ENCODE measurements at places on chromosomes 13 and 19.

DNA sequence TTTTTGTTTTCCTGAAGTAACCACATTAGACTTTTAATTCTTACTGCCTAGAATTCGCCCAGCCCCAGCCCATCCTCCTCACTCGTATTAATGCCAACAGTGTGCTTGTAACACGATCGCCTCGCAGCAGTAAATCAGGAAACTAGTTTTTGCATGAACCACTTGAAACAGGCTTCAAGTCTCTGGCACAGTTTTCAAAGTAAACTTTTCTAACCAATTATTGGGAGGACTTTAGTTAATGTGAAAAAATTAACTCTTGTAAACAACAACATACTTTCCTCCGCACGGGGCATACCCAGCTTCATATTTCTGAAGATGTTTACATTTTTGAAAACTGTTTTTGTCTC, 39.2 kb downstream of the TNFRSF19 start:
- DNase-seq, result peak; percentile 54

- DNase-seq, result peak; percentile 52
These were observed 34.1 kb downstream of the PSG5 start for GRCh38 chr19:43152214-43152613.

- DNase-seq, result peak; percentile 22
These were observed 27.5 kb upstream of the KATNAL1 start for GRCh38 chr13:30334663-30335386.

- no peak for DNase-seq
These were observed 1.1 kb downstream of the DLEU7 start for GRCh38 chr13:50842251-50842989.

GRCh38 chr13:79673310-79673992, 192.5 kb downstream of the NDFIP2 start:
- no peak for DNase-seq

DNA sequence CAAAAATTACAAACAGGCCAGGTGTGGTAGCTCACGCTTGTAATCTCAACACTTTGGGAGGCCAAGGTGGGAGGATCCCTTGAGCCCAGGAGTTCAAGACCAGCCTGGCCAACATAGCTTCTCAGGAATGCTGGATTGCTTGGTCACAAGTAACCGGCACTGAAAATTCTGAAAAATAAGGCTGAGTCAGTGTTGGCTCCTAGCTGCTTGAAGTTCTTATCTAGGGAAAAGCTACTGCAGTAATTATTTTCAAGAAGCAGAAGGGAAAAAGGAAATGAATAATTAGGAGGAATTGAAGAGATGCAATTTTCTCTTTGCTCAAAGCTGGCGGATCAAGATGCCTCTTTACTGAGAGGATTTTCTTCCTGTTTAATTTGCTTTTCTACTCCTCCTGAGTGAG, 75.0 kb upstream of the GTF3A start:
- peak; percentile 79 for DNase-seq

DNA sequence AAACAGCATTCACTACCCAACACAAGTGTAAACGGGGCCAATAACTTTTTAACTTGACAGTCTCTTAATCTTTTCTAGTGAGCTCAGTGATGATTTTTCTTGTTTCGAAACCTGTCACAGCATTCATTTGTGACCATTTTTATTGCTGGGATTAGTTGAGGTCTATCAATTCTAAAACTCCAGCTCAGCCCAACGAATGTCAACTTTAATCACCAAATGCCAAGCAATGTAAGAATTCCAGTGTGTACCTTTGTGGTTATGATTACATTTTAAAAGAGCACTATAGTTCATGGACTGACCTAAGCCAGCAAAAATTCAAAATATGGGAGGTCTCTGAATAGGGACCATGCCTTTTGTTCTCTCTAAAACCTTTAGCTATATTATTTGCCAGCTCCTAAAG, 694.3 kb upstream of the SGCG start:
- DNase-seq, result no peak

- no peak for DNase-seq
These were observed 136.5 kb downstream of the CYSLTR2 start for GRCh38 chr13:48790199-48790598.

GRCh38 chr19:19203012-19203856, at the start of gene NR2C2AP:
Gene NR2C2AP, minus strand, starts transcription at chr19:19203414. Its CDS starts 354 bp downstream, at chr19:19203060.
- peak; percentile 93 for DNase-seq

- no peak for DNase-seq
These were observed 512 bp downstream of the CC2D1A start for GRCh38 chr19:13906521-13906904.

- no peak for DNase-seq
These were observed 16.0 kb downstream of the GTPBP3 start for GRCh38 chr19:17353386-17353785.

- no peak for DNase-seq
These were observed 90.2 kb downstream of the MAP4K1 start for GRCh38 chr19:38527466-38528136.

GRCh38 chr19:16113727-16114126, 2.0 kb downstream of the RAB8A start:
- DNase-seq, result no peak

DNA sequence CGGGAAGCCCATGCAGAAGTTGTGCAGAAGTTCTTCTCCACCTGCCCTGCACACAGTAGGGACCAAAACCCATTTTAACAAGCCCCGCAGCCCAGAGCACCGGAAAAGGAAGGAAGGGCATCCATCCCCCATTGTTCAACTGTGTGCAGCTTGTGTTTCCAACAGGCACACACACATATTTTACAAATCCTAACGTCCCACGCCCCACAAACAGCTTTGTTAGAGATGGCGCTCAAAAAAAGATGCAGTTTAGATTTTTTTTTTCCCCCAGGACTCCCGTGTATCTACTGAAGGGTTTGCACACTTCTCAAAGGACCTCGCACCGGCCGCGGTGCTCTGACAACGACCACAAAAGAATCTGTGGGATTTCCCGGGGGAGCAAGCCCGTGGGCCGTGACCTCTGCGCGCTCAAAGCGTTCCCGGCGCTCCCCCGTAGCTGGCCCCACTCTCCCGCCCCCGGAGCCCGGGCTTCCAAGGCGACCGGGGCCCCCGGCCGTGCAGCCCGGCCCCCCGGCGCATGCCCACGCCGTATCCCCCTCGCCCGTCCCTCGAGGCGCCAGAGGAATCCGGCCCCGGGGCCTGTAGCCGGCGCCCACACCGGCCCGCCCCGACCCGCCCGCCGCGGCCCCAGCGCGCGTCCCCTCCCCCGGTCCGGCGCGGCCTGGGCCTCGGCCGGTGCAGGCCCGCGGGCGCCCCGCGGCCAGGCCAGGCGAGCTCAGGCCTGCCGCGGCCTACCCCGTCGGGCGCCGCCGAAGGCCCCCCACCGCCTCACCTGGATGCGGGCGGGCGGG, 523 bp downstream of the ELAVL1 start:
- peak; percentile 24 for DNase-seq

- no peak for DNase-seq
These were observed 156.0 kb downstream of the KATNAL1 start for GRCh38 chr13:30151388-30151787.

GRCh38 chr13:113843864-113844556, 19.9 kb downstream of the GAS6 start:
- DNase-seq, result no peak

DNA sequence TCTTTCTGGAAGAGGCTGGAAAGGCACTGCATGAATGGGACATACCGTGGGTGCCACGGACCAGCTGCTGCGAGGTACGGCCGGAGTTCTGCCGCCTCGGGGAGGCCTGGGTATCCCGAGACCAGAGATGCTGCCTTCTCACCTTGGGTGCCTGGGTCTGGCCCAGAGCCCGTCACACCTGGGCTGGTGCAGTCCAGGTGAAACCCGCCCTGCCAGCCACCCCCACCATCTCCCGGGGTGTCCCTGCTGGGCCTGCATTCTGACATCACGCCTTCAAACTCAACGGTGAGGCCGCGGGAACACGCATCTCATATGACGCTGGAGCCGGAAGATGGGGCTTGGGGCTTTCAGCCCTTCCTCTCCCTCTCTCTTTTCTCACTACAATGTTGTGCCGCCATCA, 98.0 kb downstream of the GADD45B start:
- no peak for DNase-seq

GRCh38 chr19:31946491-31946890, 398.9 kb upstream of the ZNF507 start:
- no peak for DNase-seq

- DNase-seq, result peak; percentile 79
These were observed 1.2 kb downstream of the SLC7A1 start for GRCh38 chr13:29594303-29594709.

All from fibroblast of the aortic adventitia (primary cell).